ENCODE measurements at places on chromosomes 1 and 21. TPM values are rescaled to one million over a fixed set of nuclear protein-coding genes. Genes with fewer than 3 reads are reported as not detected.

GRCh38 chr1:221992427-221992826 lies 250.5 kb upstream of the DUSP10 start:
- DNase-seq, result no peak

DNA sequence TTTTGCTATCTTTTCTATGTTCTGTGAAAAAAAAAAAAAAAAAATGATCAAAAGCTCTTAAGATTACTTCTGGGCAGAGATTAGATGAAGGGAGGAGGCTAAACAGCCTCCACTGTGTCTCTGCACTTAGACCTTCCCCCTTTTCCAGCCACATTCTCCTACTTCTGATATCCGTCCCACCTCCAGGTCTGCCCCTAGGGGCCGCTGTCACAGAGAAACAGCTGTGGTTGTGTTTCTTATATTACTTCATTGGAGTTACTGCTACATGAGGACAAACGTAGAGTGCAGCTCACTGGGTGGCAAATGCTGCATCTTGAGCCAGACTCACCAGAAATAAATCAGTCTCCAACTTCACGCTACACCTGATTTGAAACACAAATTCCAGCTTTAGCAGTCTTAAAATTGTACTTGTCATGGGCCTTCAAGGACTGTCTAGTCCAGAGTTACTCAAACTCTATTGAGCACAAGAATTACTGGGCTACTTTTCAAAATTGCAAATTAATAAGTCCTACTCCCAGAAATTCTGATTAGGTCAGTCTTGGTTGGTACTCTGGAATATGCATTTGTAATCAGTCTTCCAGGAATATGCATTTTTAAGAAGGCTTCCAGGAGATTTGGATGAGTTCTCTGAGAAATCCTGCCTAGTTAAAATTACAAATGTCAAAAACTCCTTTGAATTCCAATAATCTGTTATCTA lies 125.2 kb upstream of the PTBP2 start:
- no peak for DNase-seq

GRCh38 chr1:90973897-90974798 lies 47.7 kb downstream of the ZNF644 start:
- no peak for DNase-seq

- DNase-seq, result no peak
These were observed 6.4 kb downstream of the OR2B11 start for GRCh38 chr1:247451388-247452010.

DNA sequence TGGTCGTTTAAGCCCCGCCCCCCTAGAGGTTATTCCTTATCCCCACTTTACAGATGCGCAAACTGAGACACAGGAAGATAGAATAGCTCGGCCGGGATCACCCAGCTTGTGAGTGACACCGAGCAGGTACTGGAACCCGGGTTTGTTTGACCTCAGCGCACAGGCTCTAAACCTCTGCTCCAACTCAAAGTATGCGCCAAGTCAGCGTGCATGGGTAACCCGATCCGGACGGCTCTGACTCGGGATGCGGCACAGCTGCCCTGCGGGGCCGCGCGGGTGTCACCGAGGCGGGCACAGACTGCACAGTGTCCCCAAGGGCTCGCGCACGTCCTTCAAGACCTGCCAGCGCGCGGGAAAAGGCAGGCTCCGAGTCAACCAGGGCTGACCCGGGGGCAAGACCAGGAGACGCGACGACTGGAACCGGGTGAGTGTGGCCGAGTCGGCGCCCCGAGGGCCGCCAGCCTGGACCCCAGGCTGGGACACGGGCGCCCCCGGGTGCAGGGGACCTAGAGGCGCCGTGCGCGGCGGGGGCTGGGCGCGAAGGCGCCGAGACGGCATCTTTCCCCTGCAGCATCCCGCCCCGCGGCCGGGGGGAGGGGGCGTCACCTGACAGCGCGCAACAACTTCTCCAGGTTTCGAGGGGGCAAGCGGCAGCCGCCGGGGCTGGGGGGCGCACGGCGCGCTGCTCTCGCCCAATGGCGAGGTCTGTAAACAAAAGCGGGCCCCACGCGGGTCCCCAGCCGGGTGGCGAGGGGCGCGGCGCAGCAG lies 101.9 kb upstream of the SOD1 start:
- DNase-seq, result peak; percentile 42

GRCh38 chr1:42332877-42333276 lies 2.2 kb downstream of the FOXJ3 start:
- no peak for DNase-seq

- peak; percentile 52 for DNase-seq
These were observed 56.1 kb downstream of the MEF2D start for GRCh38 chr1:156444407-156445001.

DNA sequence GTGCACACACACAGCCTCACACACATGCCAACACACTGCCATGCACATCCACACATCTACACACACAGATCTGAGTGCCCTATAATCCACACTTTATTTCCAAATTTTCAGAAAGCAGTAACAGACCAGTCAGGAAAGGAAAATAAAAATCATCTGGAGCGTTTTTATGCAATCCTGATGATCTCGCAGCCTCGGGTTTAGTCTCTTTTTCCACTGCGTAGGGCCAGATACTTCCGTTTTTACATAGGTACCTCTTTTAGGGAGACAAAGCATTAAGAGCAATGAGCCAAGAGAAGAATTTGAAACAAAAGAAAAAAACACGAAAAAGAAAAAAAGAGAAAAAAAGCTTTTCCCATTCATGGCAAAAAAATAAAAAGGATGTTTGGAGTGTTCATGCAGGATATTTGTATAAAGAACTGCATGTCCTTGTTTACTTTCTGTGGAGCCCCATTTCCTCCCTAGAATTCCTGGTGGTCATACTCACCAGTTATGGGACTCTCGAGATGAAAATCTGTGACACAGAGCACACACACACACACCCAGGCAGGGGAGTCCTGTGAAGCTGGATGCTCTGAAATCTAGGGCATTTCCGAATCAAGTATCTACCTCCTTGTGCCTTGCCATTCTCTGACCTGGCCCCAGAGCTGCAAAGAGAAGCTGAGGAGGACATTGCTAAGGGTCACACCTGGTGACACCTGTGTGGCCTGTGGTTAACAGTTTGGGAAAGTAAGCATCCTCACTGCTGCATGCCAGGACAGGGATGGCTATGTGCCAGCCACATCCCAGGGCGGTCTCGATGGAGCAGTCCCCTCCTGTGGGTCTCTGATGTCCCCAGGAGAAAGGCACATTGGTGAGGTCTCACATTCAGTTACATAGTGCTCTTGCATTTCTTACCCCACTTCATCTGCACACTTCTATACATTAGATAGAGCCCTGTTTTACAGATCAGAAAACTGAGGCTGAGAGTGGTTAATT lies 83.6 kb downstream of the RUNX1 start:
- DNase-seq, result no peak

GRCh38 chr1:147091801-147092200 lies 80.5 kb downstream of the PRKAB2 start:
- no peak for DNase-seq

DNA sequence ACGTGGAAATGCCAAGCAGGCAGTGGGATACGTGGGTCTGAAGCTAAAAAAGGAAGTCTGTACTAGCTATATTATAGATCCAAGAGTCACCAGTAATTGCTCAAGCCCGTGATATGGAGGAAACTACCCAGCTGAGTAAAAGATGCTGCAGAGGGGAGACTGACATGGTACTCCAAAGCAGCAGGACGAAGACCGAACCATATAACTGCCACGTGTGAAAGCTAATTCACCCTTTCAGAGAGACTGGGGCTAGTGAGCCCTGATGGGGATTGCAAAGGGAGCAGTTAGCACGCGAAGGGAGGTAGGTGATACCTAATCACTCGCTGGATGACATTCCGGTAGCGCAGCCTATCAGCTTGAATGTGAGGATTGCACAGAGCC lies 316 bp downstream of the AP4B1 start:
- DNase-seq, result no peak

GRCh38 chr1:177174921-177175634 lies 4.3 kb downstream of the BRINP2 start:
- DNase-seq, result no peak

DNA sequence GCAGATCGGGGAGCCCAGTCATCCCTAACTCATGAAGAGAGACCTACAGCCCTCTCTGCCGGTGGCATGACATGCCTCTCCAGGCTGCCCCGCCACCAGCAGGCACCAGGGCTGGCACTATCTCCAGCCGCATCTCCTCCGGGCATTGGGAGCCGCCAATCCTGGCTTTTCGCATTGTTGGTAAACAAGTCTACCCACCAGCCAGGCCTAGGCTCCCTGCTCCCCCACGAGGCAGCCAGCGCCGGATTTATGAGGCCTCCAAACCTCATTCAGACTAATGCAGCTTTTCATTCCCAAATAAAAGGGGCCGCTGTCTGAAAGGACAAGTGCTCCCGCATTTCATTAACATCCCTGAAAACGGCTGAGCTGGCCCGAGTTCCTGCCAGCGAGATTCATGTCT lies 3.4 kb upstream of the GRIK3 start:
- no peak for DNase-seq

GRCh38 chr21:42645211-42646075 lies 8.0 kb upstream of the PDE9A start:
- no peak for DNase-seq

- DNase-seq, result no peak
These were observed 34.8 kb upstream of the SLC35F3 start for GRCh38 chr1:233869680-233870079.

DNA sequence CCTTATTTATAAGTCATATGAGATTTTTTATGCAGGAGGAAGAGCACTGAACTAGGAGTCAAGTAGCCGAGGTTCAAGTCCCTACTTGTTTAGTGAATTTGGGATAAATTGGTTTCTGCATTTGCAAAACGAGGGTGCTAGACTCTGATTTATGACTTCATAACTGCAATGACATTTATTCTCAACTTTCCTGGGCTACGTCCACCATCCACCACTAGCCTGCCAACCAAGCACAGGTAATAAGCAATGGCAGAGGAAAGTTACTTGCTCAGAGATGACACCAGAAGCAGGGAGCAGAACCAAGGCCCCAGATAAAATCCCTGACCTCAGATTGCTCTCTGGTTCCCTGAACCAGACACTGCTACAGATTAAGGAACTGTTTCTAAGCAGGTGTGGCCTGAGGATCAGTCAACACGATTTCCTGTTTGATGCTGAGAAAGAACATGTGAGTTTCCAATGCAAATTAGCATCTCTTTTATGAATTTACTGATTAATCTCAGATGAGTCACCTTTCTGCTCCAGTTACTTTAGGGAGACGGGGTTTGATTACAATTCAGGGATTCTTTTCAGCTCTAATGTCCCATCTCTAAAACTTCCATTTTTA lies 52.7 kb downstream of the PLPP3 start:
- no peak for DNase-seq

DNA sequence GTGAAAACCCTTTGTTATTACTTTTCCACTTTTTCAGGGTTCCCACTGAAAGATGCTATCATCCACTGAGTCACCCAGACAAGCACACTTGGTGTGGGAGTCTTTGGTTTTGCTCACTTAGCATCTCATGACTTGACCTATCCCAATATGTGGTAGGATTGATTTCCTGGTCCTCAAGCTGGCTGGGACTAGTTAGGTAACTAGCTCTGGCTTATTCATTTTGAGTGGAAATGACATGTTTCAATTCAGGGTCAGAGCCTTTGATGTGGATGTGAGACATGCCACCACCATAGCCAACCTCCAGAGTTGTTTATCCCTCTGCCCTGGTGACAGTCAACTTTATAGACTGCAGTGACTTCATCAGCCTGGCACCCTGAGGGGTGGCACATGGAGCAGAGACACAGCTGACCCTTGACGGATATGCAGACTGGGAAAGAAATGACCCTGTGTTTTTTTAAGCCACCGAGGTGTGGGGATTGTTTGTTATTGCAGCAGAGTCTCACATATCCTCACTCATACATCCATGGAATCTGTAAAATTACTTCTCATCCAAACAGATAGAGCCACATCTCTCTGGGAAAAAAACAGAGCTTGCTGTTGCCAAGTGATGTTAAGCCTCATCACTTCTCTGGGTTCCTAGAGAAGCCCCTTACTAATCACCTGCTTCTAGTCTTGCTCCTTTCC lies 699.9 kb downstream of the MATN1 start:
- DNase-seq, result peak; percentile 11

GRCh38 chr1:203888807-203889251 lies 27.4 kb downstream of the SNRPE start:
- no peak for DNase-seq

- no peak for DNase-seq
These were observed 27.9 kb downstream of the NRDC start for GRCh38 chr1:51850420-51851223.

- no peak for DNase-seq
These were observed 1.0 kb downstream of the IQGAP3 start for GRCh38 chr1:156571261-156571852.

- no peak for DNase-seq
These were observed 191.4 kb downstream of the AKT3 start for GRCh38 chr1:243658594-243659105.

DNA sequence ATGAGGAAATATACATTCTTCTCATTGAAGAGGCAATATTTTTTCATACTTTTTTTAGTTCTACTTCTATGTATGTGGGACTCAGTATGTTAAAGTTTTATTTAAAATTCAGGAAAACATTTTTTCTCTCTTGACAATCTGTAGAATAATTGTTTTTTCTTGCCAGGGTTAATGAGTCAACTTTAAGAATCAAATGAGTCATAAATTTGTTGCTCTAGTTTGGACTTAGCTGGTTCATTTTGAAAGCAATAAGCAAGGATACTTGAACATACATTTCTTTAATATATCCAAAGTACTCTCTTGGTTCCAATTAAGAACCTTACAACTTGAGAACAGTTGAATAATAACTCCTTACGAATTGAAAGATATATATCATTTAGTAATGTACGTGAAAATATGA lies 1145.3 kb upstream of the B3GALT2 start:
- no peak for DNase-seq

- no peak for DNase-seq
These were observed 6.4 kb upstream of the SMPDL3B start for GRCh38 chr1:27928216-27928954.

DNA sequence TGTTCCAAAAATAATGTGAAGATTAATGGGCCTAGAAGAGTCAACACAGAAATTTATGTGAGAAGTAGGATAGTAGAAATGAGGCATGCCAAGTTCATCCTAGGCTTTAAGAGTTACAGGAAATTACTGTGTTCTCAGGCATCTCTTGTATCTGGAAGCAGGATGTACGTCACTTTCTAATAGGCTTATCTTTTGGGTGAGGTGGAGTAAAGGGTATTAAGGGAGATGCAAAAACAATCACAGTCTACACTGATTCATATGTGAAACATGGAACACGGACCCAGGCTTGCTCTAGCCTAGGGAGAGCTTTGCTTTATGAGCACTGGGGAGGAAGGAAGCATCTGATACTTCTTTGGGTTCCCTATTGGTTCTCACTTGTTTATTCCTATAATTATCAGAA lies 84.5 kb upstream of the RGS4 start:
- DNase-seq, result no peak

Gene PRAMEF7
- not detected for total RNA-seq

Gene BTG2
- 142 TPM for total RNA-seq

Gene GSTM1
- total RNA-seq, result not detected

Gene BNIPL
- total RNA-seq, result 2.0 TPM

Gene OR2T11
- not detected for total RNA-seq

Gene CD247
- 190 TPM for total RNA-seq

Gene CASQ2
- total RNA-seq, result not detected

Gene EDN2
- total RNA-seq, result not detected

Gene UBXN10
- total RNA-seq, result 0.23 TPM

Gene TRIM63
- not detected for total RNA-seq

Data from activated CD8-positive, alpha-beta memory T cell treated with anti-CD3 and anti-CD28 coated beads, Interleukin-2, amount 10 ng/mL, durations not matched to agents 7 days and 5 days (primary cell).